H4 (cell line): ENCODE measurements at places on chromosomes 1 and 21.
A peak's percentile ranks its signal among the peaks of the same experiment; 100 is the strongest.

- DNase-seq, result no peak
These were observed 28.9 kb downstream of the OLFM3 start for GRCh38 chr1:101967871-101968270.

DNA sequence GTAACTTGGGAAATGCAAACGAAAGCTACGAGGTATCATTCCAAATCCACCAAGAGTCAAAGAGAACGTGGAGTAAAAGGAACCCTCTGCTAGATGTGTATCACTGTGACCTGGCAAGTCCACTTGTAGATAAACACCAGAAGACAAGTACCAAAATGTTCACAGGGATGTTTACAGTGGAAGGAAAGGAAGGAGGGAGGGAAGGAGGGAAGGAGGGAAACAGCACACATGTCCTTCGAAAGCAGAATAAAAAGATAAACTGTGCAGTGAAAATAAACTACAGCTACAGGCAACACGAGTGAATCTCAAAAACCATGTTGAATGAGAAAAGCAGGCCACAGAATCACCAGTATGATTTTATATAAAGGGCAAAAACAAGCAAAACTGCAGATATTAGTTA, 59.9 kb downstream of the TP53BP2 start:
- DNase-seq, result no peak

GRCh38 chr1:181742426-181742825, 259.1 kb downstream of the CACNA1E start:
- peak; percentile 30 for DNase-seq

- no peak for DNase-seq
These were observed 6.0 kb upstream of the TIE1 start for GRCh38 chr1:43294761-43295160.

DNA sequence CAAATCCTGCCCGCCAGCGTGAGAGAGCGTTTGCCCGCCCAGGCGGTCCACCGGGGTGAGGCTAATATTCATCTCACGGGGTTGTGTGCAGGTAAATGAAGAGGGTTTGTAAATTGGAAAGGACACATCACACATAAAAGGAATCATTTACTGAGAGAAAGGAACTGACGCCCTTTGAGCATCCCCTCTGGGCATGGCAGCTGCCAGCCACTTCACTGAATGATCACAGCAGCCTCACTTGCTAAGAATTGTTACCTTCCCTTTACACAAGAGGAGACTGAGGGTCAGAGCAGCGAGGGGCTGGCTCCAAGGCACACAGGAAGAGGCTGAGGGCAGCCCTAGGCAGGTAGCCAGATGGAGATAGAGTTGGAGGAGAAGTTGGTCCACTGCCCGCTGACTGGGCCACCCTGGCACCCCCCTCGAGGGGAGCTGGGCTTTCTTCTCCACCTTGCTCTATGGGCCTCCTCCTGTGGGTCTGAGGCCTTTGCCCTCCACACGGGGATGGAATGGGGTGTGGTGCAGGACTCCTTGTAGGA, 96.0 kb downstream of the FOXD2 start:
- no peak for DNase-seq

DNA sequence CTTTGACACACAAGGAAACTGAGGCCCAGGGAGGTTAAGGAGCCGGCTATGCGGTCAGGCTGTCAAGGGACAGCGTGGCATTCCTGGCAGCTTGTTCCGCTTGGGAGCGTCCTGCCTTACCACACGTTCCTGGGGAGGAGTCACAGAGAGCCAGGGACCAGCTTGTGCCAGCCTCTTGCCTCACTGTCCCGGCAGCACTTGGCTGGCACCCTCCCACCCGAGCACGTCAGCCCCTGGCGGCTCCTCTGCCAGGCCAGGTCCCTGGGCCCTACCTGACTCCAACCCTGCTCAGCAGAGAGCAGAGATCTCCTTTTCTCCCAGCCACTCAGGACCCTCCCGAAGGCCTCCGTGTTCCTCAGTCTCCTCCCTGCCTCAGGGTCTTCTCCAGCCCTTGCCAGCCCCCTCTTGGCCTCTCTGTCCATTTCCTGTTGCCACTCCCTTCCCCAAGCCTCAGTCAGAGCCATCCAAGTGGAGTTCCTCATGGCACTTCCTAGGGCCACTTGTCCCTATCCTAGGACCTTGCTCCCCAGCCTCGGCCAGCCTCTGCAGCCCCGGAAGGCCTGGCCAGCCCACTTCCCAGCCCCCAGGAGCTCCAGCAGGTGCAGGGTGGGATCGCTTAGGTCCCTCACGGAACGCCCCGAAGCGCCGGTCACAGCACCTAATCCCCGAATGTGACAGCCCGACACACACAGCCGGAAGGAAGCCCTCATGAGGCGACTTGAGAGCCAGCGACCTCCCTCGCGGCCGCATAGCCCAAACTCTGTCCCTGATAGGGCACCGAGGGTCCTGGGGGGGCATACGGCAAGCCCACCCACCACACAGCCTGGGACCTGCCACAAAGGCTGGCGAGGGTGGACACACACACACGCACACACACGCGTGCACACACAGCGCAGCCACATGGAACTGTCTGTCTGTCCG, 130.3 kb downstream of the CASZ1 start:
- no peak for DNase-seq

DNA sequence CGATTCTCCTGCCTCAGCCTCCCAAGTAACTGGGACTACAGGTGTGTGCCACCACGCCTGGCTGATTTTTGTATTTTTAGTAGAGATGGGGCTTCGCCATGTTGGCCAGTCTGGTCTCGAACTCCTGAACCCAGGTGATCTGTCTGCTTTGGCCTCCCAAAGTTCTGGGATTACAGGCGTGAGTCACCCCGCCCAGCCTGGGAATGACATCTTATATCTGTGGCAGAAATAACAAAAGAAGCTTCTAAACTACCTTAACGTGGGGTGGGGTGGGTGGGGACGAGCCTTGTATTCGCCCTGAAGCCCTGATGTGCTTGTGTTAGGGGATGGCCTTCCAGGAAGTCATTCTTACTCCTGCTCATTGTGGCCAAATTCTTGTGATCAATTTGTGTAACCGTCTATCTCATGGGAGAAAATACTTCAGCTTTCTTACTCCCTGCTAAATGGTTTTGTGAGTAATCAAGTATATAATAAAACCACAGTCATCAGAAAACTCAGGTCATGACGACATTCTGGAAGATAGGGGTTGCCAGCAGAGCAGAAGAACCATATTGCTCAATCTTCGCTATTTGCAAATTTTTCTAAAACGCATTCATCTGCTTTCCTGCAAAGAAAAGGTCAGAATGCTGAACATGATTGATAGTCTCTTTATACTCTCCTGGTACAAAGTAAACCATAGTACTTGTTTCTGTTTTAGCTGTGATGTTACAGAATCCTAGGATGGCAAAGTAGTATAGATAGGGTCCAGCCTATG, 63.2 kb downstream of the DIRAS3 start:
- DNase-seq, result peak; percentile 47

GRCh38 chr1:62716397-62716796, 28.2 kb upstream of the DOCK7 start:
- no peak for DNase-seq

GRCh38 chr1:247204177-247204647, 32.4 kb upstream of the ZNF124 start:
- no peak for DNase-seq

GRCh38 chr1:25856856-25857255, 2.4 kb downstream of the AUNIP start:
- DNase-seq, result no peak
